Anterior cingulate cortex (tissue), 58 donors: ENCODE measurements at places on chromosomes 3 and 15.
A peak's percentile ranks its signal among the peaks of the same experiment; 100 is the strongest.

DNA sequence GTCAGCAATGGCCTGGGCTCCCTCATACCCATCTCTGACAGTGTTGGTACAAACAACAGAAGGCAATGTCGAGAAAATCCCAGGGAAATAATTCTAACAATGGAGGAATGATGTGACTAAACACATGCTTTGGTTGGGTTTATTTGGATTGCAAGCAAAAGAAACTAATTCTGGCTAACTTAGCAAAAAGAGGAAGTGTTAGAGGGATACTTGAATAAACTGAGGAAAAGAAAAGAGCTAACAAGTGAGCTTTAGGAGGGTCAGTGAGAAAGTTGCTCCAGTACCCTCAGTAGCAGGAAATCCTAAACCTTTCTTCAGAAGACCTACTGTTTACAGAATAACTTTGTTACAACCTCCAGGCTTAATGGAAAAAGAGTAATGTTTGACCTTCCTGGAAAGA, 264.6 kb upstream of the WNT5A start:
- DNase-seq, result no peak

GRCh38 chr15:62977952-62978811, 64.4 kb upstream of the TPM1 start:
- no peak for DNase-seq

- no peak for DNase-seq
Observed at GRCh38 chr15:43821505-43821904, 3.0 kb downstream of the MFAP1 start.

DNA sequence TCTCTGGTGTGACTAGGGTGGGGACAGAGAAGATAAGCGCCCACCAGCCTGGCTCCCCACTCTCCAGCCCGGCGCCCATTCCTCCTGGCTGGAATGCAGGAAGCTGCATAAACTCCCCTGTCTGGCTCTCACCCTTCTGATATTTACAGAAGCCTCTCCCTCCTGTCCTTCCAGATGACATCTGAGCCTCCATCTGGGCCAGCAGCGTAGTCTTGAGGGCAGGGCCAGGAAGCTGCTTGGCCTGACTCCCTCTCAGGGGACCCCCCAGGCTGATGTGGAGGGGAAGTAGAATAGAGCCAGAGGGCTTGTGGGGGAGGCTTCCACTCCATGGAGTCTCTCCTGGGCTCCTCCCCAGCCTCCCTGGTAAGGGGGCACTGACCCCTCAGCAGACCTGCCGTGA, 49.9 kb downstream of the LINGO1 start:
- DNase-seq, result no peak

DNA sequence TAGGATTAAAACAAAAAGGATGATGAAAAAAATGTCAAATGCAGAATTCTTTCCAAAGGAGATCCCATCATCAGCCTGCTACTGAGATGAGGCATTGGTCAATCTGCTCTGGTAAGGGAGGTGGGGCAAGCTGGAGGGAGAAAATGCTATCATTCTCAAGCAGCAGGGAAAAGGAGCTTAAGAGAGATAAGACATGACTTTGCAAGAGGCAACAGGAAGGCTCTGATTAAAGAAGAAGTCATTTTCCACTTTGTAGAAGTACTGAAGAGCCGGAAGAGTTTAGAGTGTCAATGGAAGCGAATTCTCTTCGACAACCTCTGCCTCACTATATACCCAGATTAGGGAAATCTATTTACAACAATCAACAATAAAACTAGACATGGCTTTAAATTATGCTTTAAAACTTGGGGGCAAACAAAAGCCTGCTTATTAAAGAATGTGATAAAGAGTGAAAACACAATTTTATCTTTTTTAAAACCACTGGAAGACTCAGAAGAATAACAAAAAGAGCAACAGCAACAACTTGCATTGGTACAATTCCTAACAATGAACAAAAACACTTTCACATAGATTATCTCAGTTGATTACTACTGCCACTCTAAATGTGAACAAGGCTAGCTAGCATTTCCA, 81.8 kb upstream of the NANOGP8 start:
- no peak for DNase-seq

DNA sequence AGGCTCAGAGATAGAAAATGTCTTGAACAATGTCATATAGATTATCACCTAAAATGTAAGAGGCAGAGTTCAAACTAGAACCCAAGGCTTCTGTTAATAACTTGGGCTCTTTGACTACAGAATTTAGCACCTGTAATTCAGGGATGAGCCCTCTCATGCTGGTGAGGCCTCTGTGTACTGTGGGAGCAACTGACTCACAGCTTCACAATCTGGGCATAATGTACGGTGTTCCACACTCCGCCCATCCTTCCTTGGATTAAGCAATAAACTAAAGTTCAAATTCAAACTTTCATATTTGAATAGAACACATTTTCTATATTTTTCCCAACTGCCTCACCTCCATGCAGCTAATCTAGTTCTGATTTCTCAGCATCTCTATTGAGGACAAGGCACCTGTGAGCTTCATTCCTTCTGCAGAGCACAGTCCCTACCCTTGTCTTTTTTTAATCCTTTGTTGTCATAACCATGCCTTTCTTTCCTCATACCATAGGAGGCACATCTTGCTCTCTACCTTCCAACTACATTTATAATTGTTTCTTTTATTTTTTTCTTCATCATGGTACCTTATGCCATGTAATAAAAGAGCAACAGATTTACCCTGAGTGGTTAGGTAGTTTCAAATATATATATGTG, 392.1 kb downstream of the NLGN1 start:
- DNase-seq, result no peak

GRCh38 chr3:169508426-169508825, 155.1 kb downstream of the MECOM start:
- DNase-seq, result no peak

DNA sequence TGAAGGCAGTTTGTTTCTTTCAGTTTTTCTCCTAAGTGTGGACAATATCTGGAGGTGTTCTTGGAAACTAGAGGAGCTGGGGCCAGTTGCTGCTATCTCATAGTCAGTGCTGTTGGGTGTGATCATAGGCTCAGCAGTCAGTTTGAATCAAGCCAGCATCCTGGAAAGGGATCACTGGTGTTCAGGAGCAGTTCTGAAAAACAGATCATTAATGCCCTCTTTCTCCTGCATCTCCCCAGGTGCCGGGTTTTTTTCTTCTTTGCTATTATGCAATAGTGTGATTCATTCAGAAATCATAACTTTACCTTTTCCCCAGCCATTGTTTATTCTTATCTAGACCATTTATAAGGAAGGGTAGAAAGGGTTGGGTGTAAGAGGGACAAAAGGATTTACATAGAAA, 24.0 kb downstream of the LNP1 start:
- DNase-seq, result no peak

- no peak for DNase-seq
Observed at GRCh38 chr15:69731081-69731330, 278.4 kb downstream of the RPLP1 start.

DNA sequence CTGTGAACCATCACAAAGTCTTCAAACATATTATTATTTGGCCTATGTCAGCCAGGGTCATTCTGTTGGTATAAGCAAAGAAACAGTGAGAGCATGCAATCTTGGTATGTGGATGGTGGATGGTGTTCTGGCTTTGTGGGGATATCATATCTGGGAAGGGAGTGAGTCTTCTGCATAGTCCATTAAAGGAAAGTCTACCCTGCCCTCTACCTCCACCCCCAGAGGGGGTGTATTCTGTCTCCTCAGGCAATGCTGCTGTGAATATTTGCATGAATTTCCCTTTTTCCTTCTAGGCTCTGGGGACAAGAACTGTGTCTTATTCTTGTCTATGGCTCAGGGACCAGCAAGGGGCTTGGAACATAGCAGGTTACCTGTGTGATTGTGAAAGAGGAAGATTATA, 495.8 kb downstream of the PDCD6IP start:
- DNase-seq, result no peak

DNA sequence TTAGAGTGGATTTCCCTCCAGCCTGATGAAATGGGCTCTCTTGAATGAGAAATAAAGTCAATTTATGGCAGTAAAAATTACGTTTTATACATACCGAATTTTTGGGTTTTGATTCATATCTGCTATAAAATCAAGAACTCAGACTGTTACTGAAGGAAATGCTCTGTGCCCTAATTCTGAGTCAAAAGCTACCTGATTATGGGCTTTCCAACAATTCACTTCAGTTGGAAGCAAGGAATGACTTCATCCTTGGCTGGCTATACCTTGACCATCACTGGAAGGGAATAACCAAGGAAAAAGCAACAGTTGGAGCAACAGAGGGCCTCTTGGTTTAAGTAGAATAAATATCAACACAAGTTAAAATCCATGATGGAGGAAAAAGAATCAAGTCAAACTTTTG, 88.6 kb downstream of the ZNF385D start:
- no peak for DNase-seq

DNA sequence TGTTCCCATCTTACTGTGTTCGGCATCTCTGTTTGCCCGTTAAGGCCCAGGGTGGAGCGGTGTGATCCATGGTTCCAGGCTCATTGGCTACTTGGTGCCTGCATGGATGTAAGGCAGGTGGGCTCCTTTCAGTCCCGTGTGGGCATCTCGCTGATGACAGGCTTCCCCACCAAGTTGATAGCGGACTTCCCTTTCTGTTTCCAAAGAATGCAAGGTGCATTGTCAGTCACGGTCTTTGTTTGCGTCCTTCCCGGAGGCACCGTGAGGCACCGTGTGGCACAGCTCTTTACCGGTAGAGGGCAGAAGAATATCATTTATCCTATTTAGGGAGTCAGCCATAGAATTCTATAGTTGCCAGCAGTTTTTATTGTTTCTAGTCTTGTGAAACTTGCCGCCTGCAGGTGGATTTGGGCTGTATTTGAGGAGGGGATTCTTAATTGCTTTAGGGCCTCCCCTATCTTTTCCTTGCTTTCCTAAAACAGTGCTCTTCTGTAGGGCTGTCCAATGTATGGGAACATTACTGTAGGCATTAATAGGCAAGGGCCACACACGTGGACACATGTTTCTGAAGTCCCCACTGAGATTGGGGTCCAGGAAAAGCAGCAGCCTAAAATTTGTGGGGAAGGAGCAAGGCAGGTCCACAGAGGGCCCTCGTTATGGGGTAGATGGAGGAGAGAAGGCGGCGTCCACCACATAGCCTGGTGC, 244.1 kb downstream of the SLCO3A1 start:
- DNase-seq, result peak; percentile 47

DNA sequence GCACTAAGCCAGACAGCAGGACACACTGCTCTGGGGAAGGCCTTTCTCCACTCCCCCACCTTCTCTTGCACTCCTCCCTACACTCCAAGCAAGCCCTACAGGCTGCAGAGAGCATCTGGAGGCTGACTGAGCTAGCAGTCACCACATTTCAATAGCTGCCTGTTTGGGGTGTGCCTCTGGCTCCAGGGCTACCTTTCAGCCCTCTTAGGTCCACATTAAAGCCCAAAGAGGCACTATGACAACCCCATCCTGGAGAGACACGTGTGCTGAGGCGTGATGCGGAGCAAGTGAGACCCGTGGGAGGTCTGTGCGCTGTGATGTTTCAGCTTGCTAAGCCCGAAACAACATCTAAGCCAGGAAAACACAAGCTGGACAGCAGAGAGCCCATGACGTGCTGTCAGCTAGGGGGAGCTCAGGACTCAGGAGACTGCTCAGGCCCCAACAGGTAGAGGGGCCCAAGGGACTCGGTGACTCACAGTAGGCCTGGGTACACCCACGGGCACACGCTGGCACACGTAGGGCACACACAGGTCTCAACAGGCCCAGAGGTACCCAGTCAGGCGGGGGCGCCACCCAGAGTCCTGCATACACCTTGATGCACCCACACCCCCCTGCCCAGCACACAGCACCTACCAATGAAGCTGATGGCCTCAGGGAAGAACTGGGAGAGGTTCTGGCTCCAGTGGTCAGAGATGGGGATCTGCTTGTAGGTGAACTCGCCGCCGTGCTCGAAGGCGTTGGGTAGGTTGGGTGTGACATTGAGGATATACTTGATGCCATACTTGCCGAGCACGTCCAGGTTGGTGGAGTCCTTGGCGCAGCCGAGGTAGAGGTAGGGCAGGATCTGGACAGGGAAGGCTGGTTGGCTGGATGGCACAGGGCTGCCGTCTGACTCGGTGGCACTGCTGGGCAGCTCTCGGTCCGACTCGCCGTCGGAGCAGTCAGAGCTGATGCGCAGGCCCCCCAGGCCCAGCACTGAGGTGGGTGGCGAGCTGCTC, 2.8 kb downstream of the DUSP7 start:
- DNase-seq, result peak; percentile 52

DNA sequence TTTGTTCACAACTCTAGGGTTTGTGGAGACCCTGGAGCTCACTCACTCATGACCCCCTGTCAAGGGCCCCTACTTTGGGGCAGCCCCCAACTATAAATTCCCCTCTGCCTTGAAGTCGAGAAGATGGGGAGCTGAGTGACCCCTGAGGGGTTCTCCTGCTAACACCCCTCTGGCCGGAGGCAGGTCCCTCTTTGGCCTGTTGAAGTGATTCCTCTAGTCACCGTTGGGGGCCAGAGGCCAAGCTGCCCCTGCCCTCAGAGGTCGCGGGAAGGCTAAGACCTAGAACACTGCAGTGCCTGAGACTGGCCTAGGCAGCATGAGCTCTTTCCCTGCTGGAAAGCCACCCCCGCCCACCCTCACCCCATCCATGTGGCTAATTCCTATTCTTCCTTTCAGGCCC, 15.4 kb upstream of the SKOR1 start:
- DNase-seq, result no peak

- no peak for DNase-seq
Observed at GRCh38 chr3:145055375-145056076, 1083.9 kb downstream of the DIPK2A start.

GRCh38 chr3:103609472-103609871, 1174.7 kb downstream of the ZPLD1 start:
- DNase-seq, result no peak

DNA sequence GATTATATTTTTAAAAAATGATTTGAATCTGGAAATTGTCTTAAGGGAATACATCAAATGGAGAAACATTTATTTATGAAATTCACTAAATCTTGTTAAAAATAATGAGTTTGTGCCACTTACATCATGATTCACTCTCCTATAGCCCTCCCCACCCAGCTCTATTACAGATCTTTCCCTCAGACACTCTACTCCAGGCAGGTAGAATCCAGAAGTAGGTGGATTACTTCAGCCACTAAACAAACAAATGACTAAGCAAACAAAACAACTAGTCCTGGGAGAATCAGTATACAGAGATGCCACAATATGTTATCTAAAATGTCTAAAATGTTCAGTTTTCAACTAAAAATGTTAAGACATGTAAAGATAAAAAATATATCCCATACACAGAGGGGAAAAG, 608.1 kb upstream of the UBE2E2 start:
- no peak for DNase-seq

- no peak for DNase-seq
Observed at GRCh38 chr3:48756640-48757039, 39.6 kb upstream of the IP6K2 start.

DNA sequence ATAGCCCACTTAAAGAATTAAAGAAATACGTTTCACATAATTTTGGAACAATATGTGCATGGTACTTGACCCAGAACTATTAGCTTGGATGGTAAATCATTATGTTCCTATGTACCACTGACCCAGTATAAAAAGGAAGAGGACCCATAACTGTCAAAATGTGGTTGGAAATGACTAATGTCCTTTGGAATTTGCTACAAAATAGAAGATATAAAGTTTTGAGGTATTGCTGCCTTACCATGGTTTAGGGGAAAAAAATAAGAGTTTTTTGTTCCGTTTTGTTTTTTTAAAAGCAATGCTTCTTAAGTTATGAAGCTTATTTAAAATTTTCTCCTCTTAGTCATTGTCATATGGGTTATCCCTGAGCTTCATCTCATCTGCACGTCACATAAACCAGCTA, 15.8 kb upstream of the TFDP2 start:
- DNase-seq, result no peak

GRCh38 chr3:70182166-70182565, 130.3 kb downstream of the MDFIC2 start:
- no peak for DNase-seq
